ENCODE measurements at places on chromosomes 16 and 17.

- no peak for DNase-seq
These were observed 180.7 kb upstream of the CACNG5 start for GRCh38 chr17:66654106-66654740.

DNA sequence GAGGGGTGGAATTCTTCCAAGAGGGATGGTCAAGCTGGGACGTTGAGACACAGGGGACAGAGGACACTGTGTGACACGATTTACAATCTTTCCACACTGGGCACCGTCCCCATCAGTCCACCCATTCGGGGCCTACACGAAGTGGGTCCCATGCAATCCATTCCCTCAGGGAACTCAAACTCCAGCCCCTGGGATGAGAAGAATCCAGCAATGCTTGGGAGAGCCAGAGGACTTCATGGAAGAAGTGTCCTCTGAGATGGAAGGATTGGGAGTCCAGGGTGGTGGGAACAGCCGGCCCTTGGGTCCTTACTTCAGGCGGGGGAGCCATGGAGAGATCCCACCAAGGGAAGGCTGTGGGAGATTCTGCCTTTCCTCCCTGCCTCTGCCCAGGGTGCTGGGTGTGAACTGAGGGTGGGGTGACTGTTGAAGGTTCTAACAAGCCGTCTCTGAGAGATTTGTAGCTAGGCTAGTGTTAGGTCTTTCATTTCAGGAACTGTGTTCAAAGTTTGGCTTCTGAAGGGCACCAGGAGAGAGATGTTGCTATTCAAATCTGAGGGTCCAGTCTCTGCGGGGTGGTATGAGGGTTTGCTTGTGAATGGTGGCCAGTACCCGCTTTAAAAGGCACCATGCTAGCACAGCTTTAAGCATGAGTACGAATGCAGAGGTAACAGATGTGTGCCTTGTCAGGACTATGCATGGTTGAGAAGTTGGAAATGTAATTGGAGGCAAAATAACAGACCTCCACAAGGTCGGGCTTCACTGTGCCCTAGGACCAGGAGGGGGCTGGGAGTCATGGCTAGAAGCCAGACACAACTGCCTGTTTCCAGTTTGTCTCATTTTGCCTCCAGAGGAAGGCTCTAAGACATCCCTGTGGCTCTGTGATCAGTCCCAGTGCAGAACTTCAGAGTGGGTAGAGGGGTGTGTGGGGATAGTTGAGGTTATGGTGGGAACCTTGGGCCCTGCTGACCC lies 1.9 kb downstream of the ATP1B2 start:
- DNase-seq: no peak

DNA sequence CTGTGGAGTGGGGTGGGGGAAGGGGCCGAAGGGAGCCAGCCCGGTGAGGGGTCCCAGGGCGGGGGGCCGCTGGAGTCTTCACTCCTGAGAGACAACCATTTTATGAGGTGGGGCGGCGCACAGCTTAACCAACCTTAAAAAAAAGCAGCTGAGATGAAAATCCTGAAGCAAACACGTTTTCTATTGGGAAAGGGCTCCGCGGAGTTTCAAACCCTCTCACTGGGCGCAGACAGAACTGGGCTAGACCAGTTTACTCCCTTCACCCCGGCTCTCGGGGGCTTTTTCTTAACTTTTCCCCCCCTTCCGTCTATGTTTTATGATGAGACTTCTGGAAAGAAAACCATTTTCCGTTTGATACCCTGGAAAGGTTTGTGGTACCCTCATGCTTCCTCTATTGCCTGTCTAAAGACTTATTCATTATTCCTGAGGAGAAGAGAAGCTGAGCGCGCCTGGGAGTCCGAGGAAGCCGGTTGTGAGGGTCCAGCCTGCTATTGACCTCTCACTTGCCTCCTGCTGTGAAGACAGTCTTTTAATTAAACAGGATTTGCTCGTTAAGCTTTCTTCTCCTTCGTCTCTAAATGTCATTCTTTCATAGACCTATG lies 482 bp upstream of the SSH2 start:
- DNase-seq: no peak

DNA sequence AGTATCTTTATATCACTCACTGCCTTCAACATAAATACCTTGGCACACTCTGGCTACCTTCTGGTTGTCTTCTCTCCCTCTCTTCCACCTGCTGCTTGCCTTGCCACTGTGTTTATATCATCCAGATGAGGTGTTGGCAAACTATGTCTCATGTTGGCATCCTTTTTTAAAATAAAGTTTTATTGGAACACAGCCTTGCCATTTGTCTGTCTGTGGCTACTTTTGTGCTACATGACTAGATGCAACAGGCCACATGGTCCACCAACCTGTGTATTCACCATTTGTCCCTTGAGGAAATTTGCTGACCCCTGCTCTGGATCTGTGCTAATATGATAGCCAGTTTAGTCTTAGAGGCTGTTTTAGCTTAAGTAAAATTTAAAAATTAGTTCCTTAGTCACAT lies 36.8 kb downstream of the NSRP1 start:
- DNase-seq: no peak

Data from kidney epithelial cell (primary cell).